ENCODE measurements at places on chromosomes 1 and 21.
A peak's percentile ranks its signal among the peaks of the same experiment; 100 is the strongest.

DNA sequence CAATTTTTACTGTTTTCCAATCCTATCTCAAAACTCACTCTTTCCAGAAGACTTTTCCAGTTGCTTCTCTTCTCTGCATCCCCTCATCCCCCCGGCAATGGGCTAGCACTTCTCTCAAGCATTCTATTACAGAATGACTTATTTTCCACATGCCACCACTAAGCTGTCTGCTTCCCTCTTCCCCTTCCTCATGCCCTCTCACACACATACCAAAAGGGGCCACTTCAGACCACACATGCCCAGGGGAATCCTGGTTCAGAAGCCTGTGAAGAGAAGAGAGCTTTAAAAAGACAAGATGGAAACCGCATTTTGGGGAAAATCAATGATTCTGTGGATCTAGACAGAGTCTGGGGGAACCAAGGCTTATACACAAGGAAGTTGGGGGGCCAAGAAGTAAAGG is 8.4 kb upstream of the LORICRIN start:
- no peak for DNase-seq

- DNase-seq, result no peak
Observed at GRCh38 chr1:232621050-232621449, 8.9 kb downstream of the SIPA1L2 start.

- no peak for DNase-seq
Observed at GRCh38 chr1:176897350-176898236, 266.9 kb downstream of the ASTN1 start.

DNA sequence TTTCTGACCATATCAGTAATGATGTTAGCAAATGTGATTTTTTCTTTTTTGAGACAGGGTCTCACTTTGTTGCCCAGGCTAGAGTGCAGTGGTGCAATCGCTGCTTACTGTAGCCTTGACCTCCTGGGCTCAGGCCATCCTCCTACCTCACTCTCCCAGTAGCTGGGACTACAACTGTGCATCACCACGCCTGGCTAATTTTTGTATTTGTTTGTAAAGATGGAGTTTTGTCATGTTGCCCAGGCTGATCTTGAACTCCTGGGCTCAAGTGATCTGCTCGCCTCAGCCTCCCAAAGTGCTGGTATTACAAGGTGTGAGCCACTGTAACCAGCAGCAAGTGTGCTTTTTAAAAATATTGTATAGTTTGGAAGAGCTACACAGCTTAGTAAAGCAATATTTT is 4.1 kb upstream of the CFAP107 start:
- no peak for DNase-seq

- DNase-seq, result no peak
Observed at GRCh38 chr1:18962121-18962721, 5.7 kb upstream of the IFFO2 start.

DNA sequence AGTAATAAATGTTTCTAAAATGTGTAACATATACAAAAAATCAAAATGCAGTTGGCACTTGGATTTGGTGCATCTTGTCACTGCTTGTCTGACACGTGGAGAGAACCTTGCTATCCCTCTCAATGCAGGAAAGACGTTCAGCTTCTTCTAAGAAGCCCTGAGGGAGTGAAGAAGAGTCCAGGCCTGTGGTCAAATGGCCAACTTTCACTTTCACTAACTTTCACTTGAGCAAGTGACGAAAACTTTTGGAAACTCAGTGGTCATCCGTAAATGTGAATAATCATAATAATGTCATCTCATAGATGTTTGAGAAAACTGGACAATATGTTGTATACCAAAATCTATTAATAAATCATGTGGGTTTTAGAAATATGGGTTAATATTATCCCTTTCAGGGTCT is 61.9 kb downstream of the ERG start:
- no peak for DNase-seq

DNA sequence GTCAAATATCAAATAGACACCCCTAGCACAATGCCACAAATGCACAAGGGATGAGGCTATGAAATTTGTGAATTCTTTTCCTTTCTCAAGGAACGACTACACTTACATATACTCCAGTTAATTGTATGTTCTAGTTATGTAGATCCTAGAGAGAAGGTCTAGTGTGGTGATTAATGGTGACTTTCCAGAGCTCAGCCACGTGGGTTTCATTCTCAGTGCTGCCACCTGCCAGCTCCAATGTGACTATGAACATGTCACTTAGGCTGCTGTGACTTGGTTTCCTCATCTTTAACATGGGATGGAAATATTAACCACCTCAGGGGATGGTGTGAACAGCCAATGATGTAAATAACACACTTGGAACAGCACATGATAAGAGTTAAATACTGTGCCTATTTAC is 138.3 kb downstream of the APP start:
- DNase-seq, result no peak

- no peak for DNase-seq
Observed at GRCh38 chr1:75292013-75292412, 157.8 kb downstream of the LHX8 start.

DNA sequence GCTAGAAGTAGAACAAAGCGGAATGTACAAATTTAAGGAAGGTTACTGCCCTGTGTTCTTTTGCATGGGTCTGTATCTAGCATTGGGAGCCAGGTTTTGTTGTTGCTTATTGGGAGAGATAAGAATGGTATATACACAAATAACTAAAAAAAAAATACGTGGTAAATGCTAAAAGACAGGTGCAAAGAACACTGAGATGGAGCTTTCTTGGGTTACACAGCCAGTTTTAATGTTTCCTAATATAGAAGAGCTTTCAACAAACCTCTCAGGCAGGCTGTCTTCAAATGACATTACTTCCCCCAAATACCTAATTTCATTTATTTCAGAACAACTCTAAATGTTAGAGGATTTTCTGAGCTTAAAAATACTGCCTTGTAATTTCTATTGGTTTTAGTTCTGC is 1.4 kb upstream of the MDM4 start:
- no peak for DNase-seq

- DNase-seq, result peak; percentile 19
Observed at GRCh38 chr1:114482585-114482984, 28.4 kb downstream of the TRIM33 start.

DNA sequence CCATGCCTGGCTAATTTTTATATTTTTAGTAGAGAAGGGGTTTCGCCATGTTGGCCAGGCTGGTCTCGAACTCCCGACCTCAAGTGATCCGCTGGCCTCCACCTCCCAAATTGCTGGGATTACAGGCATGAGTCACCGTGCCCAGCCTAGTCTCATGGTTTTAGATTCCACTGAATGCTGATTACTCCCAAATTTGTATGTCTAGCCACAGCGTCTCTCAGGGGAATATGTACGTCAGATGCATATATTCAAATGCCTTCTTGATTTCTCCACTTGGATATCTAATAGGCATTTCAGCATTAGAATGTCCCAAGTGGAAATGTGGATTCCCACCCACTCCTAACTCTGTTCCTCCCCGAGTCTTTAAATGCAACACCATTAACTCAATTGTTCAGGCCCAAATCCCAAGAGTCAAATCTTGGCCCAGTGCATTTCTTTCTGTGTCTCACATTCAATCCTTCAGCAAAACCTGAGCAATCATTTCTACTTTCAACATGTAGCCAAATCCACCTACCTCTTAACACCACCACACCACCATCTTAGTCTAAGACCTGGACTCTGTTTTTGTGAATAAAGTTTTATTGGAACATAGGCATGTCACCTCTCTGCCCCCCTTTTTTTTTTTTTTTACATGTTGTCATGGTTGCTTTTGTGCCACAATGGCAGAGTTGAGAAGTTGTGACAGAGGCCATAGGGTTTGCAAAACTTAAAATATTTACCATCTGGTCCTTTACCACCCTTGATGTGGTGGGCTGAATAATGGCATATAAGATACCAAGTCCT is 9.8 kb upstream of the CAMTA1 start:
- no peak for DNase-seq

GRCh38 chr1:50666849-50667248 is 243.6 kb upstream of the DMRTA2 start:
- no peak for DNase-seq

DNA sequence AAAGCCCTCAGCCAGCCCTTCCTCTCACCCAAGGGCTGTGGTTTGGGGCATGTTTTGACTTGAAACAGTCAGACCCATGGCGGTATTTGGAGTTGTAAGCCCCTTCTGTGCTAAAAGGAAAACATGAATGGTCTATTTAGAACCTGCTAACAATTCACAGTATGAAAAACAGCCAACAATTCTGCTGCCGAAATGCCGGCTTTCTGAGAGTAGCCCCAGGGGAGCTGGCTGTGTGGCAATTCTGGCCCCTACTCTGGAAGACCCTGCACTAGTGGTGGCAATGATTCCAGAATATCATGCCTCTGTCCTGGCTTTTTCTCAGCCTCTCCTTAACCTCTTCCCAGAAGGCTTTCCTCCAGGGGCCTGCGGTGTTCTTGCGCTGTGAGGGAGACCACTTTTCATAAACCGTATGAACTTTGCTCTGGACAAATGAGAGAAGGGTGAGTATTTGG is 118.7 kb downstream of the EDEM3 start:
- no peak for DNase-seq

DNA sequence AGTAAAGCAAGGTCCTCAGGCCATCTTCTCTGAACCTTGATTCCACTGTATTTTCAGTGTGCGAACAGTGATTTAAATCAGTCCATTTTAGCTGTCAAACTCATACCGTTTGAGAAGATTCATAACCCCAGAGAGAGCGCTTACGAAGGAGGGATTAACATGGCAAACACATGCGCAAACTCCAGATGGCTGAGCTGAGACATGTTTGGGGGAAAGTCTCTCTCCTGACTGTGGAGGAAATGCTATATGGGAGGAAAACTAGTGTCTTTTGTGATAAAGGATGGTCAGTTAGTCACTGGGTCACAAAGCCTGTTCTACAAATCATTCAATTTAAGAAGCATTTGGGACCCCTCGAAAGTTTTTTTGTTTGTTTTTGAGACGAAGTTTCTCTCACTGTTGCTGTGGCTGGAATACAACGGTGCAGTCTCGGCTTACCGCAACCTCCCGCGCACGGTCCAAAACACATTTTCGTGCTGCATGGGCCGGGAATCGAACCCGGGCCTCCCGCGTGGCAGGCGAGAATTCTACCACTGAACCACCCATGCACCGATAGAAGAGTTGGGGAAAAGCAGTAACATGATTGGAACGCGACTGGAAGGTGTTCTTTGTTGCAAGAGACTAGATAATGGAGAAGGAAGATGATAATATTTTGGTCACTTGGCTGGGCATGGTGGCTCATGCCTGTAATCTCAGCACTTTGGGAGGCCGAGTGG is 58.4 kb upstream of the CXADR start:
- no peak for DNase-seq

- DNase-seq, result no peak
Observed at GRCh38 chr1:246769306-246769705, 45.1 kb downstream of the SCCPDH start.

DNA sequence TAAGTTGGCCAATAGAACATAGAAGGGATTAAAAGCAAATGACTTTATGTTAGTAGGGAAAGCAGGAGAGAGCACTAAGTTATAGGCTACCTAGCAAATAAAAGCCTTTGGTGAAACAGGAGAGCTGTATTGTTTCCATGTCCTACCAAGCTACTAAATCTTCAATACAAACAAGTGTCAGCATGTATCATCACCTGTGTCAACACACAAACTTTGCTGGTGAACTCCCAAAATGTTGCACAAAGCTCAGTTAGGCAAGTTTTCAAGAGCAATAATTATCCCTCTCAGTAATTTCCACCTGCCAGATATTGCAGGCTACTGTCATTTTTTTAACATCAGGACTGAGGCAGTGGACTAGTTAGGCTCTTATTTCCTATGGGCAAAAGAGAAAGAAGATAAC is 77.7 kb upstream of the ADAM30 start:
- no peak for DNase-seq

- DNase-seq, result no peak
Observed at GRCh38 chr1:221449801-221450470, 292.0 kb downstream of the DUSP10 start.

- DNase-seq, result peak; percentile 89
Observed at GRCh38 chr1:1200876-1201810, 5.2 kb downstream of the TNFRSF18 start.

- DNase-seq, result no peak
Observed at GRCh38 chr1:113438505-113439276, 48.4 kb downstream of the MAGI3 start.

DNA sequence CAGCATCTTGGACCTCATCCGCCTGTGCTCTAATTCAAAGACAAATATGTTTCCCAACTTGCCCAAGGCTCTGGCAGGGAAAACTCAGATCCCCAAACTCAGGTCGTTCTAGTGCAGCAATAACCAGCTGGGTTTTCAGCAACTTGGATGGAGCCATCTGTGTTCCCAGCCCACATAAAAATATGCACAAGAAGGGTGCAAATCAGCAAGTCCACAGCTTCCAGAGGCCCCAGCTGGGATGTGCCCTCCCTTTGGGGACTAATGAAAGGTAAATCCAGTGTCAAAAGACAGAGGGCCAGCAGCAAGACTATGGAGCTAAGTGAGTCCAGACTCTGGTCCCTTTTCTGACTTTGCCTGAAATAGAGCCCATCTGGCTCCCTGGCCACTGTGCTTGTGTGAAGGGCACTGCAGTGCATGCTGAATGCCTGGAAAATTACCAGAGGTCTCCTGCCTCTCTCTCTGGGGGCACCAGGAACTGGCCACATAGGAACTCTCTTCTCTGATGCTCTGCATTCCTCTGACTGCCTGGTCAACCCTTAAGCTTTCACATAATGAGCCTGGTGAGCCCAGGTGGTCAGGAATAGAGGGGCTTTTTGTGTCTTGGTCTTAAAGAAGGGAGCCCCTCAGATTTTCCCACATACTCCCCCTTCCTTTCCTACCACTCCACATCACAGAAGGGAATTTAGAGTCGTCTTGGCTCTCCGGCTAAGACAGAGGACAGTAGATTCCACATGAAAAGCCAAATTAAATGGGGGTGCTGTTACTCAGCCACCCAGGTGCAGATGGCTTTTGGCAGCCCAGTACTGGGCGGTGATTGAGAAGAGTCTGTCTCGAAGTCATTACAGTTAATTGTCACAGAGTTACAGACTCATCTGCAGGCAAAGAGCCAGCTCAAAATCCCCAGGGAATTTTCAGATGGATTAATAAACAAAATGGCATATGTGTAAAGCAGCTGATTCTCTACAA is 88.1 kb upstream of the C1orf21 start:
- no peak for DNase-seq

DNA sequence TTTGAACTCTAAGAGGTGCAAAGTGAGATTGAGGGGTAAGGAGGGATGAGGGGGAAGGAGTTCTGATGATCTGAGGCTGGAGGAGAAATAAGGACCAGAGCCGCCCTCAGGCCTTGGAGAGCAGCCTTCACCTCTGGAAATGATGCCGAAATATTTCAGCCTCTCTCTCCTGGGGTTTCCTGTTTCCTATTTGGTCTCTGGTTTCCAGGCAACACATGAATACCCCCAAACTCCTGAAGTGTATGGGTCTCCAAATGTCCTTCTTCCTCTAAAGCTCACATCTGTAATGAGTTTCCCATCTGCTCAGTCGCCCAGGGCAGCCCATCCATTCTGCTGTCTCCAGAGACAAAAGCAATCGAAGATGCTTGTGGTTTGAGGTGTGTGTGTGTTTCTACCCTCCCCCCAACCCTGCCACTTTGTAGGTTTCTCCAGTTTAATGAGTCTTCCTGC is 52.0 kb upstream of the FAM20B start:
- no peak for DNase-seq

DNA sequence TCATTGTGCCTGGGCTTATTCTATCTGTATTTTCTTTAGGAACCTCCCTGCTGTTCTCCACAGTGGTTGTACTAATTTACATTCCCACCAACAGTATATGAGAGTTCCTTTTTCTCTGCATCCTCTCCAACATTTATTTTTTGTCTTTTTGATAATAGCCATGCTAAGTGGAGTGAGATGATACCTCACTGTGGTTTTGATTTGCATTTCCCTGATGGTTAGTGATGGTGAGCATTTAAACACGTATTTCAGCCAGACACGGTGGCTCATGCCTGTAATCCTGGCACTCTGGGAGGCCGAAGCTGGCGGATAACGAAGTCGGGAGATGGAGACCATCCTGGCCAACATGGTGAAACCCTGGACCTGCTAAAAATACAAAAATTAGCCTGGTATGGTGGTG is 57.9 kb downstream of the SLAMF6 start:
- no peak for DNase-seq

Data from memory B cell (primary cell).